ENCODE measurements at places on chromosomes 3 and 15.

DNA sequence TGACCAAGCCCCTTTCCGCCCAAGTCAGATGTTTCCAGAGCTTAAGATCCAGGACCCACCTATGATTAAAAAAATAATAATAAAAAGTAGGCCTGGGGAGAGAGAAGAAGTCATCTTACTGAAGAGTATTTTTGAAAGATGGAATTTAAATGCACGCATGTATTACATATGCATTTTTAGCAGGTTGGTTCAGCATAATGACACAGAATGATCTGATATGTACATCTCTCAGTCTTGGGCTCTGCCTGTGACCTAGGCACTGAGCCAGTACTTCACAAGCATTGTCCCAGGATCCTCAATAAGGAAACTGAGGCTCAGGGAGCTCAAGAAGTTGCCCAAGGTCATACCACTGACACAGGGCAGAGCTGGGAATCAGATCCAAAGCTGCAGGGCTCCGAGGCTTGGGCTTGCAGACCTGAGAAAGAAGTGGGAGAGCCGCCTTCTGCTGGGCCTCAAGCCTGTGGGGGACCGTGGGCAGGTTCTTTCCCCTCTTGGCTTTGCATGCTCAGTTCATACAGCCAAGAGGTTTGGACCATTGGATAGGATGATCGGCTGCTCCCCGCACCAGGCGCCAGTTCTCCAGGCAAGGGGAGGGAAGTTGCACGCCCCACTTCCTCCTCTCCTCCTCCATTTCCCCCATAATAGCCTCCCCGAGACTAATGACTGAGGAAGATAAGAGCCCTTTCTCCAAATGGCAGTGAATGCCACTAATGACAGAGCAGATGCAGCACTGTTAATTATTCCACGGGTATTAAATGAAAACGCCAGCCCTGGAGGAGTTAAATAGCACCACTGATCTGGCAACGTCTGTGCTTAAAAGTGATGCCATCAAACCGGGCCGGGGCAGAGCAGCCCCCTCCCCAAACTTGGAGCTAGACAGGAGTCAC is 6.9 kb downstream of the SLC6A1 start:
- DNase-seq: no peak

GRCh38 chr3:153070511-153070868 is 91.5 kb upstream of the RAP2B start:
- no peak for DNase-seq

GRCh38 chr15:74724570-74725224 is 631 bp downstream of the CYP1A1 start:
- DNase-seq: no peak

GRCh38 chr3:99648101-99648500 is 9.7 kb downstream of the COL8A1 start:
- DNase-seq: no peak

DNA sequence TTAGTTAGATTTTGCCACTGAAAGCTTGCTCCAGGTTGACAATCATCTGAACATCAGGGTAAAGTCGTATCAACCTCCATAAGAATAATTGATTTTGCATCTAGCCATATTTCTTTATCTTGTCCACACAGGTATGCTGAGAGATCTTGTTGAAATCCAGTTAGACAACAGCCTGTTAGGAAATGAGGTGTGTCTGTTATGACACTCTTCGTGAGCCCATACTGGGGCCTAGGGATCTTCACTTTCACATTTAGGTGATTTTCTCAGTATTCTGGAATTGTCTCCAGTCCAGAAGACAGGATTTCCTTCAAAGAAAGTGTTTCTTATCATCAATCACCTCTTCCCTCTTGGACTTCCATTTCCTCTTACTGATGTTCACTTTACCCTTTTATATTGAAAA is 18.1 kb downstream of the DNAJB11 start:
- DNase-seq: no peak

DNA sequence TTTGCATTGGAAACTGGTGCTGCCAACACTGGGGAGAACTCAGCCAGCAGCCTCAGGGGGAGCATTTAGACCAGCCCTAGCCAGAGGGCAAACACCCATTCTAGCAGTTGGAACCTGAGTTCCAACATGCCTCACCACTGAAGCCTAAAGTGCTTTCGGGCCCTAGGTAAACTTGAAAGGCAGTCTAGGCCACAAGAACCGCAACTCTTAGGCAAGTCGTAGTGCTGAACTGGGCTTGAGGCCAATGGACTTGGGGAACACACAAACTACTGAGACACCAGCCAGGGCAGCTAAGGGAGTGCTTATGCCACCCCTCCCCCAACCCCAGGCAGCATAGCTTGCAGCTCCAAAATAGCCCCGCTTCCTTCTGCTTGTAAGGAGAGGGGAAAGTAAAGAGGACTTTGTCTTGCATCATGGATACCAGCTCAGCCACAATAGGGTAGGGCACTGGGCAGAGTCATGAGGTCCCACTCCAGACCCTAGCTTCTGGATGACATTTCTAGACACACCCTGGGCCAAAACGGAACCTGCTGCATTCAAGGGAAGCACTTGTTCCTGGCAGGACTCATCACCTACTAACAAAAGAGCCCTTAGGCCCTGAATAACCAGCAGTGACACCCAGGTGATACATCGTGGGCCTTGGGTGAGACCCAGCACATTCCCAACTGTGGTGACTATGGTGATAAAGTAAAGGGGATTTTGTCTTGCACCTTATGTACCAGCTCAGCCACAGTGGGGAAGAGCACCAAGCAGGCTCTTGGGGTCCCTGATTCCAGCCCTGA is 37.3 kb upstream of the TEX9 start:
- no peak for DNase-seq

DNA sequence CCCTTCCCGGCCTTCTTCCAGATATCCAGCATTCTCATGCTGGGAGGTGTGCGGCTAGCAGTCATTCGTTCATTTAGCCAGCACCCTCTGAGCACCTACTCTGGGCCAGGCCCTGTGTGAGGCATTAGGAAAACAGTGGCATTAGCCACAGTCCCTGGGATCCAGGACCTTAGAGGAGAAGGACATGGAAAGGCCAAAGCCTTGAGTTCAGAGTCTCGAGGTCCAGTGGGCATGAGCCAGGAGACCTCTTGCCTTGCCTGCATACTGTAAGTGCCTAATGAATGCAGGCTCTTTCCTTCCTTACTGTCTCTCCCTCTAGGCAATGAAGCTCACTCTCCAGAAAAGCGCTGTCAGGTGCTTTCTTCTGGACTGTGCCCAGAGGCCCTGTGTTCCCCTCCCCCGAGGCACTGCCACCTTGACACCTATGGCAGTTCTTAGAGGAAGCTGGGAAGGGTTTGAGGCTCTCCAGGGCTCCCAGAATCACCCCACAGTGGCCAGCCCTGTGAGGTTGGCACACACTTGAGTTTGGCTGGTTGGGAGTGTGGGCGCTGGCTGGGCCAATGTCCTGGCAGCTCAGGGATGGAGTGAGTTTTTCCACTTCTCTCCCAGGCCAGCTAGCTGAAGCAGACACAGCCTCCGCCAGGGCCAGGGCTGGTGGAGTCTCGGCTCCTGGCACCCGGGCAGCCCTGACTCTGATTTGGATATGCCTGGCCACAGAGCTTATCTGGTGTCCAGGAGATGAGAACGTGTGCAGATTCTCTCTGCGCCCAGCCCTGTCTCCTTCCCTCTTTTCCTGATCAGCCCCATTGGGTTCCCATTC is 5.4 kb downstream of the CORO2B start:
- no peak for DNase-seq

- DNase-seq: no peak
Measured at GRCh38 chr3:66413151-66413751, 87.6 kb downstream of the LRIG1 start.

DNA sequence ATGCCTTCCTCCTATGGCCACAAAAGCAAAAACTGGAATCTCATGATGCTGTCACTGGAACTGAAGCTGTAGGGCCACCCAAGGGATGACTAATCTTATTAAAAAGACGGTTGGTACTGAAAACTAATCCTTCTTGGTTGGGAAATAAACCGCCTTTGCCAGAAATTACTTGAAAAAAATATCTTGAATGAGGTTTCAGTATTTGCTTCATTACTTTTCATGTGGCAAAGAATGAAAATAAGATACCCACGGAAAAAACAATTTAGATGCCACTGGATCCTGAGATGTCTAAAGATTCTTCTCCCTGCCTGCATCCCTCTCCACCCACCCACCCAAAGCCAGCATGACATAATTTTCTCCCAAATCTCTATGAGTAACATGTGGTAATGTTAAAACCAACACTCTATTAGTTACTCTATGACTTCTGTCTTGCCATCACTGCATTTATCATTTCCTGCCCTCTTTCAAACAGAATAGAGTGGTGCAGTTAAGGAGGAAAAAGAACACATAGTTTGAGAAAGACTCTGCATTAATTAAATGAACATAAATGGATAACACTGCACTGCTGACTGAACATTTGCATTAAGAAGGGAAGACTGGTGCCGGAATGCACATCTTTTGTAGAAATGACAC is 111.8 kb upstream of the DPH6 start:
- no peak for DNase-seq

DNA sequence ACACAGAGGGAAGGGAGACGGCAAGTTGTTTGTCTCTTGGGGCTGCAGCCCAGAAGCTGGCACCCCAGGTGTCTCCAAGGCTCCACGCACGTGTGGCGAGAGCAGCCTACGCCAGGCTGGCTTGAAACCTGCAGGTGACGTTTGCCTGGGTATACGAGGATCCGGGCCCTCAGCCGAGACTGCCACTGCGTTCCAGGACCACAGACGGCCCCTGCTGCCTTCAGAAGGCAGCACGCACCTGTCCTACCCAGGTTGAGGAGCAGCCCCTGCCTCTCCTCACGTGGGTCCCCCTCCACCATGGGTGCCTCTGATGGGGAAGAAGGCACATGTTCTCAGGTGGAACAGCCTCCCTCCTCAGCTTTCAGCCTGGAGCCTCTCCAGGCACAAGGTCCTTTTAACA is 75.3 kb upstream of the PRR20G start:
- DNase-seq: no peak

DNA sequence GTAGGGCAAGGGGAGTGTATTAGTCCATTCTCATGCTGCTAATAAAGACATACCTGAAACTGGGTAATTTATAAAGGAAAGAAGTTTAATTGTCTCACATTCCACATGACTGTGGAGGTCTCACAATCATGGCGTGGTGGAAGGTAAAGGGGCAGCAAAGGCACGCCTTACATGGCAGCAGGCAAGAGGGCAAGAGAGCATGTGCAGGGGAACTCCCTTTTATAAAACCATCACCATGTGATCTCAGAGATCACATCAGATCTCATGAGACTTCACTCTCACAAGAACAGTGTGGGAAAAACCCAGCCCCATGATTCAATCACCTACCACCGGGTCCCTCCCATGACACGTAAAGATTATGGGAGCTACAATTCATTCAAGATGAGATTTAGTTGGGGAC is 41.4 kb downstream of the SUMF1 start:
- no peak for DNase-seq

GRCh38 chr3:78455166-78455565 is 1312.6 kb downstream of the ROBO1 start:
- no peak for DNase-seq

- DNase-seq: no peak
Measured at GRCh38 chr3:12993517-12994356, 79.5 kb downstream of the IQSEC1 start.

DNA sequence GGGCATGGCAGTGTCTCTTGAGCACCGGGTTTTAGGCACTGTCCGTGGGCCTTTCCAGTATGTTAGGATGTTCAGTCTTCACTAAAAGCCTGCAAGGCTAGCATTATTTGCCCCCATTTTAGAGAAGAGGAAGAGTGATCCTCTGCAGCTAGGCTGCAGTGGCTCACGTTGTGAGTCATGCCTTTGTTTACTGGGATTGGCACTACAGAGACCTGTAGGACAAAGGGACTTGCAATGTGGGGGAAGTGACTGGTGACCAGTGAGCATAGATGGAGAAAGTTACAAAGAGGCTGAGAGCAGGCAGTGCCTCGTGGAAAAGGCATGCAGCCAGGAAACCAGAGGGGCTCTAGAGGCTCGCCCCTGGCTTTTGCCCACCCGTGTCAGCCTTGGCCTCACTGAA is 26.8 kb upstream of the CPNE9 start:
- DNase-seq: no peak

DNA sequence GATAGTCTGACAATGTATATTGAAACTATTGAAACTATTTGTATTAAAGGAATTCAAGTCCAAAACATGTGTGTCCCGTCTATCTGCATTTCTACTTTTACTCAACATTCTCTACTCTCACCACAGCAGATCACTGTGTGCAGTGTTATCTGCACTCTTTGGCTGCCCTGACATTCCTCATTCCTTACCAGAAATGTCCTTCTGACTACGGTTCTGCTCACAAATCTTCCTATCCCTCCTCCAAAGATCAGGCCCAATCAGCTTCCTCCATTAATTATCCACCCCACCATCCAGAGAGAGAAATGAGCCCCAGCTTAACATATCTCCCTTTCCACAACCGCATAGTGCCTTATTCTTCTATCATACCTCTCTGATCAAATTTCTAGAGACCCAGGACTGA is 94.7 kb downstream of the TBL1XR1 start:
- DNase-seq: no peak

GRCh38 chr3:108505811-108506210 is 4.6 kb downstream of the MYH15 start:
- DNase-seq: no peak

DNA sequence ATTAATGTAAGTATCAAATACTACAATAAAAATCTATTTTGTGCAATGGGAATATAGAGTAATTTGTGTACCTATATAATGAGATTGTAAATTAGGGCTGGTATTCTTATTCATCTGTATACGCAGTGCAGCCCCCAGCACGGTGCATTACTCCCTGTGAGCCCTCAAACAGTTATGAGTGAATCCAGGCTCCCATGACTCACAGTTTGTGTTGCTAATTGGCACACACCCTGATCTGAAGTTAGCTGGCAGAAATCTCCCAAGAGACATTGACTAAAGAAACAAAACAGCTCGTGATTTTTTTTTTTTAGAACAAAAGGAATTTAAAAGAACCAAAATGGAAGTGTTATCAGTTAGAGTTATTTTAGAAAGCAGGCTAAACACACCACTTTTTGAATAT is 15.7 kb downstream of the GK5 start:
- no peak for DNase-seq

DNA sequence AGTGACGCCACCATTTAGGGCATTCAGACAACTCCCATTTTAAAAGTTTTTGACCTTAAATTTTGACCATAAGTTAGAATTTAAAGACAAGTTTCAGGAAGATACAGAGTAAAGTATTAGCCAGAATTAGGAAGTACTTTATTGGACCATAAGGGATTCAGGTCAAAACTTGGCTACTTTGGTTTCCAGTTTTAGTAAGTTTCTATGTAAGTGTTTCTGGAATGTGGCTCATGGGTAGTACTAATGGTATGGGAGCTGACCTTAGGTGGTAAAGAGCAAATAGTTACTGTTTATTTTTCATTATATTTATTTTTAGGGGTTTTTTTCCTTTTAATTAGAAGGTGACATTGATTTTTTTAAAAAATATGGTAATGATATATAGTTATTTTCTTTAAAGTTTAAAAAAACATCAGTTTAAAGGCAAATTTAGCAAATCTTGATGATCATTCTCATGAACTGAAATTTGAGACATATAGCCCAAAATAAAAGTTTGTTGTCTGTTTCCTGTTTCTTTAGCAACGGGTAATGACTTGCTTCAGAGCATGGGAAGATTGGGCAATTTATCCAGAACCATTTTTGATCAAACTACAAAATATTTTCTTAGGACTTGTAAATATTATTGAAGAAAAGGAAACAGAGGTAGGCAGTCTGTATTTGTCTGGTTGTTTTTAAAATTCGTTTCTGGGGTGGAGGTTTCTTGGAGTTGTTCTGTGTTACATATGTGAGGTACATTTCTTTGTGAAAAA is 34.3 kb downstream of the U2SURP start:
- no peak for DNase-seq
